ENCODE measurements at places on chromosomes 2 and 18.

GRCh38 chr18:42131066-42131929 lies 176.3 kb downstream of the PIK3C3 start:
- DNase-seq, result no peak

DNA sequence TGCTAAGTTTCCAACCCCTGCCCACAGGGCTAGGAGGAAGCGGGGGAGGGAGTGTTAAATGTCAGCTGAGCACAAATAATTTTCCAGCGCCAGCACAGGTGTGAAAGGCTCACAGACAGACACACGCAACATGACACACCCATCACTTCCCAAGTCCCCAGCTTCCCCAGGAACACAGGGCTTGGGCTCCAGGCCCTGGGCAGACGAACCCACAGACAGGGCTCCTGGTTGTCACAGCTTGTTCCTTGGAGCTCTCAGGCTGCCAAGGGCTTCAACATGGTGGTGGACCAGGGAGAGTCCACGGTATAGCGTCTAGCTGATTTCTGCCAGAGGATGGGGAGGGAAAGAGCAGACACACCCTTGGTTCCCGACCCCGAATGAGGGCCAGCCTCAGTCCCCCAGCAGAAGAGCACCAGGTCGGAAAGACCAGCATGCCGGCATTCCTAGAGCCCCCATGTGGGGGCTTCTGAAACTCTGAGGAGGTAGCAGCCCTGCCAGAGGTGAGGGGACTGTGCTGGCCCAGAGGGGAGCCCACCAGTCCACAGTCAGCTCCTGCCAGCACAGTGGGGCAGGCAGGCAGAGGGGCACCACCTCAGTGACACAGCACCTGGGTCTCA lies 1.9 kb downstream of the DUSP2 start:
- no peak for DNase-seq

DNA sequence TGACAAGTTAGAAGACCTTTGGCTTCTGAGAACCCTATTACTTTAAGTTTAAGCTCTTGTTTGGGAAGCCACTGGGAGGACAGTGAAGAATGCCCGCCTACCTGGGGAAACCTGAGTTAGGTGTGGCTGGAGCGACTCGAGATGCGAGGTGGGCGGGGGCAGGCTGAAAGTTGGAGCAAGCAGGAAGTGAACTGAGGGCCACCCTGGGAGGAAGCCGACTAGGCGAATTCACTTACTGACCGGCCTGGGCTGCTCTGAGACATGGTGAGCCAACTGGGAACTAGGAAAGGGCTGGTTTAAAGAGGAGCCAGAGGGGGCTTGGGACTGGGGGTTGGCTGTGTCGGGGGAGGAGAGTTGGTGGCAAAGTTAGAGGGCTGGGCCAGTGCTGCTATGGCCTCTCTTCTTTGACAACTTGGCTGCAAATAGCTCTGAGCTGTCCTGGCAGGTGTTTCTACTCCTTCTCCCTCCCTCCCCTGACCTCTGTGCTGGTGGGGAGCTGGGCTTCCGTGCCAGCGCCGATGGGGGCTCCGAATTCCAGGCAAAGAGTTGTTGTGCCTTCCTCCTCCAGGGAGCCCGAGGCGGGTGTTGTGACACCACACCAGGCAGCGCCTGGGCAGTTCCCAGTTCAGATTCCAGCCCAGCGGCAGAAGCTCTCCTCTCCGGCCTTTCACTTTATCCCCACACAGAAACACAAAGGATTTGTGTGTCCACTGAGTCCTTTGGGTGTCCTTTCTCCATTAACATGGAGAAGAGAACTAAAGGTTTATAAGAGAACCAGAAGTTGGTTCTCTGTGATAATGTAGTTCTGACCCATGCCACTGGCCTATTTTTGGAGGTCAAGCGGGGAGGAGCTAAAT lies at the start of gene VAMP8:
Gene VAMP8 (plus strand): TSS at position 201 of the 857 bp plus-strand sequence. CDS start 61 bp downstream, at position 262.
- DNase-seq, result no peak

DNA sequence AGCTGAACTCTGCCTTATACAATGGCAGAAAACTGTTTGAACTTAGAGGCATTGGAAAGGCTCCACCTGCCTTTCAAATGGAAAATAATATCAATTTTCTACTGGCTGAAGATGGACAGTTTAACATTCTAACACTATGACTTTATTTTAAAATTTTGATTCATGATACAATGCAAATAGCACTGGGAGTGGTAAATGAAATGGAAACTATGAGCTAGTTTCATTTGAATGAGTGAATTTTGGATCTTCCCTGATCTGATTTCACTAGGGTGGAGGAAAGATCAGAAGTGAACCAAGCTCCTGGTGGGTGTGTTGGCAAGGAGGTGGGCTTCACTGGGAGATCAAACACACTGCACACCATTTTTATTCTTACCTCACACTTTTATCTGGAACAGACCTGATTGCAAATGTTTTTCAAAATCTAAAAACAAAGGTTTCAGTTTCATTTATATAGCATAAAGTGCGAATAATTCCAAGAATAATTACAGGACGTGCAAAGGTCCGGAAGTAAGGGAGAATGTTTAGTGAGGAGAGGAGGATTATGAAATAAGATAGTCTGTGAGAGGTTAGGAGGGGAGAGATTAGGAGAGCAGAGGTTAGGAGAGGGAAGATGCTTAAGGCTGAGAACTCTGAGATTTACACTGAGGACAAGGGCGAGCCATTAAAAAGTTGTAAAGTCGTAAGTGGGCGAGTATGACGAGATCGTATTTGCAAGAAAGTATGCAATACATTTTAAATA lies 18.6 kb upstream of the MBP start:
- DNase-seq, result no peak

DNA sequence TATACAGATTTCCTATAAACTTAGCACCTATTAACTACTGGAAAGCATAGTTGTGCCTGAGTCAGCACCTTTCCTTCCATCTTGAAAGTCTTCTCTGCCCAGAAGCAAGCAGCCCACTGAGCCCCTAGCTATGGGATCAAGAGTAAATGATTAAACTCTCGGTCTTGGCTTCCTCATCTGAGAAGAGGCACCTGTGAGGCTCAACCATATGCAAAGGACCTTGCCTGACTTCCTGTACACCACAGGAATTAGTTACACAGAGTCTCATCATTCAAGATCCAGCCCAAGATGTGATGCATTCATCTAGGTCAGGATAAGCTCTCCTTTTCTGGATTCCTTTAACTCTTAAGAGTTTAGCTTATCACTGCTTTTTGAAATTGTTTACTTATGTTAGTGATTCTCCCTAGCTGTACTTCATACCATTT lies 96.0 kb downstream of the CDH2 start:
- no peak for DNase-seq

- peak; percentile 51 for DNase-seq
Observed at GRCh38 chr2:134244086-134244485, 9.8 kb upstream of the MGAT5 start.

All from EL (cell line).